ENCODE measurements at places on chromosomes 5 and 9.

- no peak for DNase-seq
Observed at GRCh38 chr5:107814183-107814827, 143.6 kb upstream of the EFNA5 start.

DNA sequence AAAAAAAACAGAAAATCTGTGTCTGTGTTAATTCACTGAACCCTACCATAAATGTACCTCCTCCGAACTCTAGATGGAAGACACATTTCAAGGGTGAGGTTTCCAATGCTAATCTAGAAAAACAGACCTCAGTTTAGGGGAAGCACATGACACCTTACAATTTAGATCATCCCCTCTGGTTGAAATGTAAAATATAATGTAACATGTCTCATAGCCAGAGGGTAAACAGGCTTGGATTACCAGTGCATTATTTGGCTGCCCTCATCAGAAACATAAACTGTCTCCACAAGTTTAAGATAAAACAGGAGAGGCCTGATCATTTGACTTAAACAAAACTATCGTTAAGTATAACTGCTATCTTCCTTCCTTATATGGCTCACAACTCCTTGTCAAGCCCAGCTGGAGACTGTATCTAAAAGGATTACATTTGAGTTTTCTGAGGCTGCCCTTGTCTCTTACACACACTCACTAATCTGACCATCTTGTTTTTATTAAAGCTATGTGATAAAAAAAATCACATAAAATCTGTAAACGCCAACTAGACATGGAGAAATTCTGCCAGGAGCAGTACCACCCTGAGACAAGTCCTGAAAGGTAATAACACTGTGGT lies 105.7 kb downstream of the LURAP1L start:
- DNase-seq = no peak

DNA sequence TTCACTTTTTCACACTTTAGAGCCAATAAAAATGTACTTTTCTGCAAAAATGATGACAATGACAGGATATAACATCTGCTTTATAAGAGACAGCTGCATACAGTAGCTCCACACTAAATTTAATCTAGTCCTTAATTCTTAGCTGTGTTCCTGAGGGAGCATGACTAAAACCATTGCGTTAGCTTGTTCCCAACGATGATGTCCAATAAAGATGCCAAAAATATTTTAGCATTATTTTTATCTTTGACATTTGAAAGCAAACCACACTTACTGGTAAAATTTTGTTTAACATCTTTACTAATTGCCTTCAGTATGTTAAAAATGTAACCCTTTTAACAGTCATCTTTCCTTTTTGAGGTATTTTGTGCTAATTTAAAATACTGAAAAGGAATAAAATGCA lies 382.7 kb downstream of the CHSY3 start:
- DNase-seq = no peak

DNA sequence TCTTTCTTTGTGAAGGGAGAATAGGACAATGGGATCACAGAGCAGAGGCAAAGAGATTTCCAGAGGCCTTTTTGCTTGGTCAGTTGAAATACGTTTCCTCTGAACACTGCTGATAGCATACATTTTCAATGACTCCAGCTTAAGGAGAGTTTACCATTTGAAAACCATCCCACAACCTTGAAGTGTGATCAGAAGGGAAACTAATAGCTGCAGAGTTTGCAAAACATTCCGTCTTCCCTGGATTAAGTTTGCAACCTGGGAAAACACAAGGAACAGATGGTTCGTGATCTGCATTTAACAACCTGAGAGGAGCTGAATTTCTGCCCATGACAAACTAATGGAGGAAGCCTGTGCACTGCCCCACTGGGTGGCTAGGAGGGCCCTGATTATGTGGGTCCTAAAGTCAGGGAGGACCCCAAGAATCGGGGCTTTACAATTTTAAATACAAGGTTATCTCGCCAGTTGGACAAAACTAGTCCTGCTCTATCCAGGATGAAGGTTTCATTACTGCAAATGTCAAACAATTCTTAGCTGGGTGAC lies 35.6 kb downstream of the MTX3 start:
- no peak for DNase-seq

- DNase-seq = no peak
Observed at GRCh38 chr5:30368064-30368463, 825.4 kb upstream of the CDH6 start.

All from stimulated activated CD4-positive, alpha-beta T cell treated with anti-CD3 and anti-CD28 coated beads, Interleukin-12 subunit alpha, Interleukin-12 subunit beta, amount 100 ng/mL, for 24 hours (primary cell).